ENCODE measurements at places on chromosomes 4 and X. TPM values are rescaled to one million over a fixed set of nuclear protein-coding genes. Genes with fewer than 3 reads are reported as not detected.

GRCh38 chrX:45232139-45232538 lies 31.5 kb upstream of the DIPK2B start:
- H3K4me1 ChIP-seq, result no peaks in the 10 kb centered on the region
- H3K27me3 ChIP-seq, result no peaks in the 10 kb centered on the region
- no peak for DNase-seq
- no peak overlapping the region for H3K27ac ChIP-seq

- no peaks in the 10 kb centered on the region for H3K36me3 ChIP-seq
- DNase-seq, result no peak
- H3K27me3 ChIP-seq, result no peaks in the 10 kb centered on the region
- no peaks in the 10 kb centered on the region for H3K4me1 ChIP-seq
Measured at GRCh38 chr4:126230269-126230668, 915.5 kb downstream of the FAT4 start.

GRCh38 chrX:110561034-110561433 lies 202.4 kb downstream of the RTL9 start:
- no peaks in the 10 kb centered on the region for H3K27me3 ChIP-seq
- no peaks in the 10 kb centered on the region for H3K36me3 ChIP-seq
- no peaks in the 10 kb centered on the region for H3K4me1 ChIP-seq
- no peak overlapping the region for H3K27ac ChIP-seq
- DNase-seq, result no peak

DNA sequence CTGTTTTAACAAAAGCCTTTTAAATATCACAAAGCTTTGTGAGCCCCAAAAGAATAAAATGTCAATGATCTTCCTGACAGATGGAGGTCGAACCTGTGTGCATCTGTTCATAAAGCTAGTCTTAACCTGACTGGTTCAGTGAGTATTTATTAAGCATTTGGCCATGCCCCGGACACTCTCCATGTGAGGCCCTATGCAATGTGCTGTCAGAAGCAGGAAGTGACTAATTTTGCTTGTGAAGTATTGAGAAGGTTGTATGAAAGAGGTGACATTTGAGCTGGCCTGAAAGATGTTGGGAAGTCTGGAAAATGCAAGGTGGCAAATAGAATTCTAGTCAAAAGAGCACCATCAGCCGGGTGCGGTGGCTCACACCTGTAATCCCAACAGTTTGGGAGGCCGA lies 171.4 kb downstream of the MSL3 start:
- H3K36me3 ChIP-seq, result no peaks in the 10 kb centered on the region
- H3K27ac ChIP-seq, result no peak overlapping the region
- no peak for DNase-seq
- no peaks in the 10 kb centered on the region for H3K27me3 ChIP-seq
- no peak overlapping the region for H3K4me3 ChIP-seq
- no peaks in the 10 kb centered on the region for H3K4me1 ChIP-seq

GRCh38 chr4:39761005-39761667 lies 63.2 kb downstream of the UBE2K start:
- no peak overlapping the region for H3K27ac ChIP-seq
- H3K27me3 ChIP-seq, result no peaks in the 10 kb centered on the region
- H3K36me3 ChIP-seq, result peaks cover 10% of the 10 kb centered on the region
- DNase-seq, result no peak
- no peaks in the 10 kb centered on the region for H3K4me1 ChIP-seq

DNA sequence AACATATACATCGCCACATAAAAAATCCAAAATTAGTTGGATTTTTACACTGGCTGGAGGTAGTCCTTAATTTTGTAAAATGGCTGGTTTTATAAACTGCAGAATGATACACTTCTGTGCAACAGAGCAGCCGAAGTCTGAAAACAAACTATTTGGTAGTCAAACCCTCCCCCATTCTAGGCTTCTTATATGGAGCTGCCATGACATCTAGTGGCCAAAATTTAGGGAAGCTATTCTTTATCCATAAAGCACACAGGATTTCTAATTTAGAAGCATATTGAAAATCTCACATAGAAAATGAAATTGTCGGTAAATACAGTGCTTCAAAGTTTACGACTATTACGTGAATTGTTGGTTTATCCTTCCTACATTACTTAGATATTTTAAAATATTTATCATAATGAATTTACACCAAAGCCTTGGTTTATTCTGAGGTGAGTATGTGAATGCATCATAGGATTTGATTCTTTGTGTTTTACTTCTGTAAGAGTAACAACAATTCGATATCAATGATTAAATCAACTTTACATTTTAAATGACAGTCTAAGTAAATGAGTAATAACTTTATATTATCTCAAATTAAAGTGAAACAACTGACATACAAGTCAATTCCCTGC lies 113.4 kb upstream of the FAM241A start:
- H3K36me3 ChIP-seq, result no peaks in the 10 kb centered on the region
- no peak overlapping the region for H3K4me3 ChIP-seq
- no peaks in the 10 kb centered on the region for H3K27me3 ChIP-seq
- DNase-seq, result no peak

GRCh38 chrX:123013141-123013540 lies 170.9 kb upstream of the GRIA3 start:
- no peak overlapping the region for H3K27ac ChIP-seq
- no peaks in the 10 kb centered on the region for H3K4me1 ChIP-seq
- DNase-seq, result no peak

- H3K4me1 ChIP-seq, result peaks cover 24% of the 10 kb centered on the region
- H3K27ac ChIP-seq, result no peak overlapping the region
- no peak overlapping the region for H3K4me3 ChIP-seq
- peaks cover 16% of the 10 kb centered on the region for H3K36me3 ChIP-seq
- DNase-seq, result no peak
- no peaks in the 10 kb centered on the region for H3K27me3 ChIP-seq
Measured at GRCh38 chr4:8400632-8401325, 39.7 kb downstream of the ACOX3 start.

DNA sequence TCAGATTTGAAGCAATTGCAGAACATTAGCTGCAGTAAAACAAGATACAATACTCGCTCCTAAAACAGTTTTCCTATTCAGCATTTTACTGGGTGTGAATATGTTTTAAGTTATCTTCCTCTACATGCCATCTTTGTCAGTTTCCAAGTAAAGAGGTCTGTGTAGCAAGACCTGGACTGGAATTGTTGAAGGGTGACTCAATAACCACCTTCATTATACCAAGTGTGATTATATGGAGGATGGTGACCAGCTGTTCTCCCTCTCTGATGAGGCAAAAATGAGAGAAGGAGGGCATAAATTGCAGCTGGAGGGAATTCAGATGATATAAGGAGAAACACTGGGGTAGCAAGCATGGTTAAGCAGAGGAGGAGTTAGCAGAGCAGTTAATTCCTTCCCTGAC lies 922.1 kb upstream of the SLIT2 start:
- H3K36me3 ChIP-seq, result no peaks in the 10 kb centered on the region
- H3K27me3 ChIP-seq, result no peaks in the 10 kb centered on the region
- no peak for DNase-seq

DNA sequence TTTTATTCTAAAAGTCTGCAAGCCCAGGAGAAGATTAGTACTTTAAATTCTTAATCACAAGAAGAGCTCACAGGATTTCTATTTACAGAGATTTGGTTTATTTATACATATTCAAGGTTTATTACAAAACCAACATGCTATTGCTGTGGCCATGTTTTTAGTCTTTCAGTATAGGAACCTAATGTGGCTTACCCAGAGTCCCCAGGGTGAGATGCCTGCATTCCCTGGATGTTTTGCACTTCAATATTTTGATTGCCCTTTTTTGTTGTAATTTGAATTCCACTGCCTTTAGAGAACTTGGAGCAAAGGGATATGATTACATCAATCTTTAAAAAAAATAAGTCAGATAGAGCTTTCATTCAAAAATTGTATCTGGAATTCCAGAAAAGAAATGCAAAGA lies 146.0 kb upstream of the FRMPD4 start:
- no peak overlapping the region for H3K4me3 ChIP-seq
- DNase-seq, result no peak

GRCh38 chr4:7649741-7650531 lies 215.2 kb upstream of the PSAPL1 start:
- no peak overlapping the region for H3K4me3 ChIP-seq

GRCh38 chrX:46739736-46740135 lies 19.2 kb downstream of the SLC9A7 start:
- H3K4me3 ChIP-seq, result no peak overlapping the region
- H3K4me1 ChIP-seq, result no peaks in the 10 kb centered on the region
- H3K27me3 ChIP-seq, result no peaks in the 10 kb centered on the region
- no peak overlapping the region for H3K27ac ChIP-seq

- no peak overlapping the region for H3K4me3 ChIP-seq
- no peaks in the 10 kb centered on the region for H3K36me3 ChIP-seq
- H3K27ac ChIP-seq, result no peak overlapping the region
- DNase-seq, result no peak
- no peaks in the 10 kb centered on the region for H3K4me1 ChIP-seq
Measured at GRCh38 chr4:141932490-141932889, 296.1 kb downstream of the IL15 start.

DNA sequence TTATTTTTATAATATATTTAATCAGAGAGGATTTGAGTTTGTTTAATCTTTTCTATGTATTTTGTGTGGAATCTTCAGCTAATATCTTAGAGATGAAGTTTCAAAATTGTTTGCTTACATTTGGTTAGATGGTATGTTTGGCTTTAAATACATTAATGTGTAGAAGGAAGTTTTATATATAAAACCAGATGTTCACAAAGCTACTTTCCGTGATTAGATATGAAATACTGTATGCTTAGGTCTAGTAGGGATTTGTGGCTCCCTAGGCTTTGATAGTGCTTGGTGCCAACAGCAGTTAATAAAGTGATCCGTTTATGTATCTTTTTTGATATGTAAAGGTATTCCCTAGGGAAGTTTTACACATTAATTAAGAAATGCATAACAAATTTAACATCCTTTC lies 223.0 kb downstream of the ARHGAP10 start:
- H3K36me3 ChIP-seq, result no peaks in the 10 kb centered on the region
- H3K4me1 ChIP-seq, result peaks cover 23% of the 10 kb centered on the region
- no peak overlapping the region for H3K4me3 ChIP-seq
- DNase-seq, result no peak
- no peak overlapping the region for H3K27ac ChIP-seq

GRCh38 chr4:38210396-38211114 lies 250.4 kb downstream of the PTTG2 start:
- peak overlapping the region; percentile 83 for H3K27ac ChIP-seq
- H3K27me3 ChIP-seq, result no peaks in the 10 kb centered on the region
- H3K4me3 ChIP-seq, result no peak overlapping the region
- H3K4me1 ChIP-seq, result peaks cover 45% of the 10 kb centered on the region

GRCh38 chr4:78779280-78779679 lies 3.1 kb downstream of the BMP2K start:
- H3K4me1 ChIP-seq, result peaks cover 27% of the 10 kb centered on the region
- no peak overlapping the region for H3K4me3 ChIP-seq
- no peak overlapping the region for H3K27ac ChIP-seq
- H3K36me3 ChIP-seq, result no peaks in the 10 kb centered on the region

- no peak overlapping the region for H3K27ac ChIP-seq
- no peak for DNase-seq
- H3K36me3 ChIP-seq, result no peaks in the 10 kb centered on the region
- H3K27me3 ChIP-seq, result no peaks in the 10 kb centered on the region
- no peak overlapping the region for H3K4me3 ChIP-seq
- H3K4me1 ChIP-seq, result no peaks in the 10 kb centered on the region
Measured at GRCh38 chrX:114073926-114074325, 510.0 kb upstream of the HTR2C start.

Gene GABRB1
- not detected for total RNA-seq

Gene TMEM47
- total RNA-seq, result 15.6 TPM

Gene ARR3
- total RNA-seq, result not detected

Gene CSAG2
- not detected for total RNA-seq

Gene CLDN22
- not detected for total RNA-seq

Gene SMIM10
- total RNA-seq, result 5.2 TPM

Gene MAP7D2
- total RNA-seq, result 0.22 TPM
